ENCODE measurements at places on chromosomes 3 and 15.

DNA sequence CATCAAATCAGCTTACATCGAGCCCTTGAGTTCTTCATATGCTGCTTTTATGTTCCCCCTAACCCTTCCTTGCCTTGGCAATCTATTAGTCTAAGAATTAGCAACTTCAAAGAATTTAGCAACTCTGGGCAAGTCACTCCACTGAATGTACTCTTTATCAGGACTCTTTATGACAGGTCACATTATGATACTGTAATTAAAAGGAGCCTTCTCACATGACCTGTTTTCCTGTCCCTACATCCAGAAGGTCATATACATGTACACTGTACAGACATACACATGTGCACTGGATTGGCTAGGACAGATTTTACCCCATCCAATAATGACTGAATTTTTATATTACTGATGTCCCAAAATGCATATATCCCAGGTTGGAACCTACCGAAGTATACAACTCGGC lies 463.1 kb downstream of the SHQ1 start:
- DNase-seq, result no peak

GRCh38 chr15:40130799-40131502 lies 22.3 kb upstream of the BMF start:
- no peak for DNase-seq

DNA sequence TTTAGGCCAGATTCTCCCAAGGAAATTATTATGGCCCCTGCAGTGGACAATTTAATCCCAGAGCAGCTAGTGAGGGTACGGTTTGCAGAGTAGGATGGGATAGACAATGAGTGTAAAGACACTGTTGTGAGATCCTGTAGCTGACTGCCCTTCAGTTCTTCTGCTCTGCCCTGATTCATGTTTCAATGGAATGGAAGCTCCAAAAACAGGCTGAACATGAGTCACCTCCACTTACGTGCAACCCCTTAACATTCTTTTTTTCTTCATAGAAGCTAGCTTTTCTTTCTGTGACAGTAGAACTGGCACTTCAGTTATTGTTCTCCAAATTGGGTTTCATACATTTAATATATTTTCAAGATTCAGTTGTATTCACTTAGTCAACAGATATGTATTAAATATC lies 32.1 kb downstream of the CLDN18 start:
- no peak for DNase-seq

DNA sequence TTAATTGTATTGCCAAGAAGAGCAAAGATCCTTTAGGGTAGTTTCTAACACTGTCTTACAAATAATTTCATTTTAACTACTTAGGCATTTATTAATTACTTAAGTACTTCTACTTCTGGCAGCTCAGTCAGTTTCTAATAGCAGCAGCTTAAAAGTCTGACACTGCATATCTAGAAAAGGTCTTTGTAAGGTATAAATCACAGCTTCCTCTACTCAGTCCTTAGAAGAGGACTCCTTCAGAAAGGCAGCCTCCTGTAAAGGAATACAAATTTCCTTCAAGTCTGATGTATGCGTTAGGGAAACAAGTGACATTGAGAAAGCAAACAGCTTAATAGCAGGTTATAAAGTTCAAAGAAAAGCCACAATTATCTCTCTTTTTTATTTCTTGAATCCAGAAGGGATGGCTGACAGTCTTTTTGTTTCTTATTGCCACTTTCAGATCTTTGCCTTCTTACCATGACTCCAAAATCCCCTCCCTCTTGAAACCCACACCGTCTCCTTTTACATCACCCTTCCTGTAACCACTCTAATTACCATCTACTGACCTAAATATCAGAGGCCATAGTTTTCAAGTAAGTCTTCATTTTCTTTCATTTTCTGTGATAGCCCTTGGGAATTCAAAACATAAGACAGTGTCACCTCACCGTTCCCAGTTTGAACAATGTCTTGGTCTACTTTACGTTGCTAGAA lies 109.5 kb downstream of the CGGBP1 start:
- no peak for DNase-seq

GRCh38 chr3:188043891-188044290 lies 110.1 kb upstream of the LPP start:
- no peak for DNase-seq

DNA sequence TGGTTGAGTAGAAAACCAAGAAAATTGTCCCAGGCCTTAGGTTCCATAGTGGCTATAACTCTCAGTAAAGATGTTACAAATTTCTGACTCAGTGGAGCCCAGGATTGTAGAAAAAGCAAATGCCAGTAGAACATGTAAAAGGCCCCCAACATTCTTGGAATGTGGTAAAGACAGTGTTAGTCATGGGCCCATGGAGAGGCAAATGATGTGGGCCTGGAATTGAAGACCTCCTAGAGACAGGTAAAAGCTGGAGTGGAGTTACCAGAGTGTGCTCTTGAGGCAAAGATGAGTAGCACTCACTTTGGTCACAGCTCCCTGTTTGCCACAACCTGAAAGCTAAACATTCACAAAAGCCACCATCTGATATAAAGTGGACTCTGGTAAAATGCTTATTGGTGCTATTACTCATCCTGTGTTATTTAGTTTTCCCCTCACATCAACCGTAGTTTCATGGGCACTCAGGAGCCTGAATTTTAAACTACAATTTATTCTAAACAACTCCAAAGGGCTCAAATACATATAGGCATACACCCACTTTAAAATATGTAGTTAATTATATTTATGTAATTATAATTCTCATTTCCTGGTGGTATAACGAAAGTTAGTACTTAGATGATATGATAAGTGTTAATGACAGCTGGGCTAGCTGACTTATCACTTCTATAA lies 359.6 kb upstream of the NECTIN3 start:
- no peak for DNase-seq

DNA sequence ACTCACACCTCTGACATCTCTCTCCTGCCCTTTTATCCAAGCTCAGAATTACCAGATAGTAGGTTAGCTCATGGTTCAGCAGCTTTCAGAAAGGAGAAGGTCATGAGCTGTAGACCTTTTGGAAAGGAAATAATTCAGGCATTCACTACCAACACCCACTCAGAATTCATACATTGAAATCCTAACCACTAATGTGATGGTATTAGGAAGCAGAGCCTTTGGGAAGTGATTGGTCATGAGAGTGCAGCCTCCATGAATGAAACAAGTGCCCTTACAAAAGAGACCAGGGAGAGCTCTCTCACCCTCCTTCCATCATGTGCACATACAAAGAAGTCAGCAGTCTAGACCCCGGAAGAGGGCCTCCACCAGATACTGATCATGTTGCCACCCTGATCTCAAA lies 315.8 kb upstream of the CCDC54 start:
- DNase-seq, result no peak

DNA sequence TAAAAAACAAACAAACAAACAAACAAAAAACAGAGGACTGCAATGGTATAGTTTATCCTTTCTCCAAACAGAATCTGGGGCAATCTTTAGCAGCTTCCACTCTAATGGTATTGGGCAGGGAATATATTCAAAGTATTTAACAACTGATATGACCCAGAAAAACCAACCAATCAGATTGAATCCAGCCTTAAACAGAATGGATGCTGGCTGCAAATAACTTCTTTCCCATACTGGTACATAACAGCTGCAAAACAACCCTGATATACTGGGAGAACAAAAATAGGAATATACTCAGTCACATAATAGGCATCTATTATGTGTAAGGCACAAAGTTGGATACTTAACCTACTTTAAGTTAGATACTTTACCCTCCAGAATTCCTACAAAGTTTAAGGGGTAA lies 49.1 kb downstream of the UBR1 start:
- DNase-seq, result no peak

DNA sequence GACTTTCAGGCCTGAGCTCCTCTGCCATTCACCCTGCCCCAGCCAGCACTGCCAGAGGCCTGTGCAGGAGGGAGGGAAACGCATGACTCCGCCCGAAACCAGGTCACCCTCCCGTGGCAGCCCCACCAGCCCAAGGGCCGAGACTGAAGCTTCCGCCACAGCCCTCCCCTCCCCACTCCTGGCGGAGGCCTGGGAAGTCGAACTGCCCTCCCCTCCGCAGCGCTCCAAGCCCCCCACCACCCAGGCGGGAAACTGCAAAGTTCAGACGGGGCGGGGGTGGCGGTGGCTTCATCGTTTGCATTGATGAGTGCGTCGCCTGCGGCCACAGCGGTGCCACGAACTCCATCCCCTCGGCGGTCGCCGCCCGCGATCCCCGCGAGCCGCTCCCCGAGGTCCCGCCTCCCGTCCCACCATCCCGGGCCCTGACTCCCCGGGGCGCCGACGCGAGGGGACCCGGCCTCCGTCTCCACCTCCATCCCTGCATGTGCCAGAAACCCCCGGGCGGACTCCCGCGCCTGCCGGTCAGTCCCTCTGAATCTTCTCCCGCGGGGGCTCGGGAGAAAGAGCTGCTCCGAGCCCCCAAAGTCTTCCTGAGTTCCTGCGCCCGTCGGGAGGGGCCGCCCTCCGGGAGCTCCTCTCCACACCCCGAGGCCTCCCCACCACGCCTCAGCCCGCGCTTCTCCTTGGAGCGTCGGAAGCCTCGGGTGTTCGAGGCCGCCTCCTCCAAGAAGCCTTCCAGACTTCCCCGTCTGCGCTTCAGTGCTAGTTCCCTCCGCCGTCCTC lies 698 bp downstream of the MELTF start:
- no peak for DNase-seq

DNA sequence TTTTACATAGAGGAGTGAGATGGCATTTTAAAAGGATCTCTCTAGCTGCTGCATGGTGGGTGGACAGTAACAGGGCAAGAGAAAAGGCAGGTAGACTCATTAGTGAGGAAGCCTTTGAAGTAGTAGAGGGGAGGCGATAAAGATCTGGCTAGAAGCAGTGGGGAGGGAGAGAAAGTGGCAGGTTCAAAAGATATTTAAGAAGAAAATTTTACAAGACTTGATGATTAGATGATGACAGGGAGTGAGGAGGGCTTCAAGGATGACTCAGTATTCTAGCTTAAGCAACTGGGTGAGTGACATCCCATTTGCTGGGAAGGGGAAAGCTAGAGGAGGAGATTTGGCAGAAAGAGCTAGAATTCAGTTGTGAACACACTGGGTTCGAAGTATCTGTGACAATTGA lies 3.8 kb upstream of the BRPF1 start:
- no peak for DNase-seq

GRCh38 chr3:115286529-115287197 lies 139.6 kb upstream of the ZBTB20 start:
- no peak for DNase-seq
